ENCODE measurements at places on chromosomes 3 and 15. TPM values are rescaled to one million over a fixed set of nuclear protein-coding genes. Genes with fewer than 3 reads are reported as not detected.

- DNase-seq: no peak
Measured at GRCh38 chr3:139476348-139476747, at the start of gene RBP2. Gene RBP2, minus strand, starts transcription at chr3:139476516. Its CDS starts 57 bp downstream, at chr3:139476459.

DNA sequence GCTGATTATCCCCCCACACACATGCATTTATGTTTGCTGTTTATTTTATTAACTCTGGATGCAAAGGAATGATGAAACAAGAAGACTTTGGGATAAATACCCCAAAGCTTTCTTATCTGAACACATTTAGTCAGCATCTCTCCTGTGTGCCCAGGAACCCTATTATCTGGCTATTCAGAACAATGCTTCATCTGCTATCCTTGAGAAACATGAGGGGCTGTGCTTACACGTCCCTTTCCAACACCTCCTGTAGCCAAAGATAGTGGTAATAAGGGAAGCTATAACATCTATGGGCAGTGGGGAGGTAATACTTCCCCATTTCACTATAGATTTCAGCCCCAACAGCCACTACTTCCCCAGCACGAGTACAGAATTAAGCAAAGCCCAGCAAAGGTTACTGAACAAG lies 94.7 kb downstream of the SSR3 start:
- no peak for DNase-seq

GRCh38 chr3:60932643-60933042 lies 318.6 kb downstream of the FHIT start:
- no peak for DNase-seq

- no peak for DNase-seq
Measured at GRCh38 chr3:153978006-153978405, 143.2 kb upstream of the ARHGEF26 start.

DNA sequence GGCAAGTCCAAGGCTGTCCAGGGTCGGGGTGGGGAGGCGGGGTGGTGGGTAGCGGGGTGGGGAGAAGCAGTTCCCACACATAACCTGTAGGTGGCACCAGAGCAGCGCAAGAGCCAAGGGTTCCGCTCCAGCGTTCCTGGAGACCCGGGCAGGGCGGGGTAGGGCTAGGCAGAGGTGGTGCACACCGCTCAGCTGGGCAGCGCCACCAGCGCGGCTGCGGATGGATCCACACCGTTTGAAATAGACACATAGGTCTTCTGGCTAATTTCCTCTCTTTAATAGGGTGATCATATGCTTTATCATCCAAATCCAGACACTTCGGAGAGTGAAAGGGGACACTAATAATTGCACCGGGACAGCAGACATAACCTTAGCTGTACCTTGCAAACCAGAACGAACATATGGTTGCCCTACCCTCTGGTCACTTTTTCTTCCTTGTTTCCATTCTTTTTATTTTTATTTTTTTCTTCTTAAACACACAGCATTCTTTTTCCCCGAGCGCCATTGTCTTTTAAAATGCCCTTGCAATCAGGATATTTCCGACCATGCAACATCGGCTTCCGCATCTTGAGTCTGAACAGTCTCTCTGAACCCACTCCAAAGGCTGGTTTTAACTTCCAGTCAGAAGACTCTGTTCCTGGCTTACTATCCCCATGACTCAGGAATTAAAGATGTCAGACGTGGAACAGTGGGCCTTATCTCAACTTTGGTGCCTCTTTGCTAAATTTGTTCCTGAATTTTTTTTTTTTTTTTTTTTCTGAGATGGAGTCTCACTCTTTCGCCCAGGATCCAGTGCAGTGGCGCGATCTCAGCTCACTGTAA lies 12.5 kb upstream of the ZSCAN2 start:
- peak; percentile 85 for DNase-seq

DNA sequence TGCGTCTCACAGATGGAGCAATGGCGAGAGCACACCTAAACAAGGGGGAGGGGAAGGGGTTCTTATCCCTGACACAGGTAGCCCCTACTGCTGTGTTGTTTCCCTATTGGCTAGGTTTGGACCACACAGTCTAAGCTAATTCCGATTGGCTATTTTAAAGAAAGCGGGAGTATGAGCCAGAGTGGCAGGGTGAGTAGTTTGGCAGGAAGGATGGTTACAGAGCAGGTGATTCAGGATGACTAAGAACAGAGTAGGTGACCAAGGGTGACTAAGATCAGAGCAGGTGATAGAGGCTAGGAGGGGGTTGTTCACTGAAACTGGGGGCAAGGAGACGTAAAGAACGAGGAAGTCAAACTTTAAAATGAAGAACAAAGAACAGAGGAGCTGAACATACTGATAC lies 511.8 kb downstream of the EDEM1 start:
- peak; percentile 94 for DNase-seq

The FBXL22 gene
- total RNA-seq: 0.49 TPM

Data from HCT116 (cell line).